Fibroblast of the aortic adventitia (primary cell): ENCODE measurements at places on chromosomes 4 and X.
A peak's percentile ranks its signal among the peaks of the same experiment; 100 is the strongest.

DNA sequence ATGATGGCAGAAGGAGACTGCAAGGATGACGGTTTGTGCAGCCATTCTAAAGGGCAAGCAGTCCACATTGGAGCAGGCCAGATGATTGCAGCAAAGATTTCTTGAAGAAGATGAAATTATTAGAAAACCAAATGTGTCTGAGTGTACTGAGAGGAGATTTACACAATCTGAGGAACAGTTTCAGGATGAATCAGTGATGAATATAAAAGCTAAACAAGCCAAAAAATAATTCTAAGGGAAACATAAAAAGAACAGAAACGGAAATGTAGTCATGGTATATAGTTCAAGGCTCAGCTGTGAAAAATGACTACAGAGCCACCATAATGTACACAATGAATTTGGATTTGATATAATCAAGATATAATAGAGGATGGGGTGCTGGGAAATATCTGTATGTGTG lies 168.5 kb downstream of the PDGFC start:
- peak; percentile 48 for DNase-seq

DNA sequence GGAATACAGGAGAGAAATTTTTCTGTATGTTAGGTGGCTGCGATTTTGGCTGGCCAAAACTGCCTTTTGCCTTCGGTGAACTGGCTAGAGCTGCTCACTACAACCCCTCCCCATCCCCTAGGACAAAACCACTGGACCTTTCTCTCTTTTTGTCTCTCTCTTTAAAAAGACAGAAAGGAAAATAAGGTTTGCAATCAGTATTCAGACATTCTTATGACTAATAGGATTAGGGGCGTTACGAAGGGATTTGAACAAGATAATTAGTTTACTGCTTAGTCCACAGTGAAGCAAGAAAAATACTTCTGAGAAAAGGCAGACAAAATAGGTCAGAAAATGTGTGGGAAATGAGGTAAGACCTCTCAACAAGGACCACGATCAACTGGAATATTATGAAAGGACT lies 180.4 kb downstream of the SLIT2 start:
- DNase-seq, result peak; percentile 59

DNA sequence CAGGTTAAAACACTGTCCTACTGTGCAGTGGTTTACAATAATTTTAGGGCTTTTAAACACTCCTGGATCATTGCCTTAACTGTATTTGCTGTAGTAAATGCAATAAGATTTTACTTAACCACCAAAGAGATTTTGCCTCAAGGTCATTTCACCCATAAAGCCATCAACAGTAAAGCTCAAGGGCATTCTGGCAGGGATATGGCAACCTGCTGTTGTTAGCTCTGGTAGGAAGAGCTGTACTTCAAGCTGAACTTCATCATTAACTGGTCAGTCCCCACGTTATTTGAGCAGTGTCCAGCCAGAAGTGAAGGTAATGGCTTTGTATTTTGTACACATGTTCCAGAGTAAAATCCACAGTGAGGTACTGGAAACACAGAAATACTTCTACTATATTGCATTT lies 26.9 kb upstream of the MAOA start:
- DNase-seq, result no peak

DNA sequence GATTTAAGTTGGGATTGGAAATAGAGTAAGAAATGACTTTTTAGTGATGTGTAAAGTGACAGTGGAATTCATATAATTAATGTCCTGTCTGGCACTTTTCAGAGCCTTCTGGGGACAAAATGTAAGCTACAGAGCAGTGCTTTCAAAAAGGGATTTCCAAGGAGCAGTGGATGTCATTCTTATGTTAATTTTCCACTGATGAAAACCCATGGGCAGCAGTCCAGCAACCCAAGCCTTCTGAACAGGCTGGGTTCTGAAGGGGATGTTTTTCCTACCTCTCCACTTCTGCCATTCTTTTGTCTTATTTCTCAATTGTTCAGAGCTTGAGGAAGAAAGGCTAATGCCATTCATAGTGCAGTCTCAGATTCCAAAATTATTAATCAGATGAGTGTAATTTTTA lies 717.6 kb upstream of the HS3ST1 start:
- no peak for DNase-seq

DNA sequence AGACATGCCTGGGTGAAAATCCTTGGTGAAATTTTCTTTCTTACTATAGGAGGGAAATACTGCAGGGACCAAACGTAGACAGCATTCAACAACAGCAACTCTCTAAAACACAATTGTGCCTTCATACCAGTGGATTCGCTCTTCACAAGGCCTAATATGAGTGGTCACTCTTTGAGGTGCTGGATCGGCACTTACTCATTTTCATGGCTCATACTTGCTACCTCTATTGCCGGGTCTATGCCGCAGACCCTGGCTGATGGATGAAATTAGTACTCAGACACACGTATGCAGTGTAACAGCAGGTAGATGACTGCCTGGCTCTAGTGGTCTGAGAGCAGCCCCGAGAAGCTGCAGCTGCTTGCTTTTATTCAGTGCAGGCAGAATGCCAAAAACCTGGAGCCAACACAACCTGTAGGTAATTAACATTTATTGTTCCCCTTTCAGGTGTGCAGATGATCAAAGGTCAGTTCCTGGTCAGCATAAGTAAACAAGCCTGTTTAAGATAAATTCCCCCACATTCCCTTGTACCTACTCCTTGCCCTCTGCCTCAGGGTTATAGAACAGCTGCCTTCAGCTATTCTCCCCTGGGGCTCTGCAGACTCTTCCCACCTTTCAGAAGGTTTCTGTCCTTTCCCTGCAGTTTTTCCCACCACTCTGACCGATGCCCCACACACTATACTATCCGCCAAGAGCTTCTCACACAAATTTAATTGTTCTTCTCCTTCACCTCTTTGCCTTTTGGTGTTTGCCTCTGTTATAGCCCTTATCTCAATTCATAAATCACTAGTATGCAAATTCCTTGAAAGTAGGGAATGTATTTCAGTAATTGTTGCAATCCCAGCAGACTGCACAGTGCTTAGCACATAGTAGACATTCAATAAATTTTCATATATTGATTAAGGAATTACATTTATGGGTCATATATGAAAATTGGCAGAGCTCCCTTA lies 210.0 kb downstream of the SPANXN3 start:
- no peak for DNase-seq

DNA sequence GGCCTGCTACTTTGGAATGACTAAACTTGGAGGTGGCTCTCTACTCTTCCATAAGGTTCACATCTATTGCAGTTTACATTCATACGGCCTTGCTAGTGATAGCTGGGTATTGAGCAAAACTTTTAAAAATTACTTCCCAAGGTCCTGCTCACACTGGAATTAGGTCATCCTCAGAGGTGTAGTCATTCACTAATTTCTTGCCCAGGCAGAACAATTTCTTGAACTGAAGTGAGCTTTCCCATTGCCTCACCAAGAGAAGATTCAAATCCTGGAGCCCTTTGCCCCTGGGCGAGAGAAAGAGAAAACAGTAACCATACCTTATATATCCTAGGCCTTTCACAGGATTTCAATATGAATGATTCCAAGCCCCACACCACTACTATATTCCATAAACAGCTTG lies 109.2 kb downstream of the GUCY2F start:
- DNase-seq, result no peak

DNA sequence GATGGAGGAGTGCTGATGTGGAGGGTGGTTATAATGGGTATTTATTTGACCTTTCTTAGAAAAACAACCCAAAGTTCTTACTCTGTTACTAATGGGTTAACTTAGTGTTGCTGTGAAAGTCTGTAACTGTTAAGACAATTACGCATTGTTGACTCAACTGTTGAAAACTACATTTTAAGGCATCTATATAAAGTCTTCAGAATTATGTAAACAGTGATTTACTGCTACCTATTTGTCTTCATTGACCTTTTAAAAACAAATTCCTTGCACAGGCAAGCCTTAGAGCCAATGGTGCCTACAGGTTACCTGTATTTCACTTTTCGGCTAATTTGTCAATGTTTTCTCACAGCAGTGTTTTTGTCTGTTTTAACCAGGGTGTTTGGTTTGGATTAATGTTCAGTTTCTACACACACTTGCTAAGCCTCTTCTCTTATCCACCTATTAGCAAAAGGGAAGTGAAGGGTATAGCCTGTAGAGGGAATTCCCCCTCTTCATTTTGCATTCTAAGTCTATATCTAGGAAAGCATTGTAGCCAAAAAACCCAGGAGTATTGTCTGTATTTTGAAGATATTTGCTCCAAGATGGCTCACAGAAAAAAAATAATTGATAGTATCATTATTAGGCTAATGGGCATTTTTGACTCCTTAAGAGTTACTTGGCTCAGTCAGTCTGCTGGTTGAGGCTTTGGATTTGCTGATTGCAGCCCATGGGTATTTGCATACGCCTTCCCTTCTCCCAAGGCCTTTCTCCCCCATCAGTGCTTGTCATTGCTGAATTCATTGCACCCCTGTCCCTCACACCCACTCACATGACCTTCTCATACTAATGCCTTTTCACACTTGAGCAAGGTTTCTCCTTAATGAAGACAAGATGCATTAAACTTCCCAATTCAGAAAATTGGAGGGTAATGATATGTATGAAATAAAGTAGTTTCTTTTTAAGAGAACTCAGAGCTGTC lies 30.5 kb downstream of the AFF1 start:
- no peak for DNase-seq

- no peak for DNase-seq
Observed at GRCh38 chr4:15495621-15496020, 25.9 kb downstream of the CC2D2A start.

GRCh38 chrX:56826020-56826419 lies 97.0 kb downstream of the NBDY start:
- no peak for DNase-seq

- no peak for DNase-seq
Observed at GRCh38 chr4:74045772-74046171, 7.3 kb upstream of the CXCL3 start.

GRCh38 chr4:81807386-81807785 lies 335.7 kb upstream of the RASGEF1B start:
- DNase-seq, result no peak

GRCh38 chr4:76407440-76408119 lies 13.4 kb downstream of the CCDC158 start:
- DNase-seq, result no peak

DNA sequence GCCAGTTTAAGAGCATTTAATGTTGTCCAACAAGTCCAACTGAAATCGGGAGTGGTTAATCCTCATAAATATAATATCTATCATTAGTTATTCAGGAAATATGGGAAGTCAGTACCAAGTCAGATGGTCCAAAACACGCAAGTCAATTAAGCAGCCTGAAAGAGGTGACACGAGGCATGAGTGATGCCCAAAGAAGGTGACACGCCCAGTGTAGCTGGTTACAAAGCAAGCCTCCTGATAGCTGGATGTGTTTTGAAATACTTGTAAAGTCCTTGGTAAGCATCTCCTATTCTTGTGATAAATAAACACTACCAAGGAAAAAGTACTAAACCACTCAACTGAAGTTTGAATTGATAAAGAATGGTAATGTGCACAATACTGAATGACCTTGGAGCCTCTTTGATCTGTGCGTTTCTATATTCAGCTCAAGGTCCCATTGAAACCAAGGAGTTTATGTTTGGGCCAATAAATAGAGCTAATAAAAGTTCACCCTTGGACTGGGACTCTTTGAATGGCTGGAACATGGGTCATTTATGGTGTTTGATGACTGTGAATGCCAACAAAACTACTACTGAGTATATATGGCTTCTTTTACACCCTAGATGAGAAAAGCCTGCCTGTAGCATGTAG lies 93.2 kb upstream of the KLF3 start:
- no peak for DNase-seq

- no peak for DNase-seq
Observed at GRCh38 chrX:118702741-118703140, 24.7 kb upstream of the IL13RA1 start.

- peak; percentile 50 for DNase-seq
Observed at GRCh38 chr4:74105656-74106280, 6.8 kb upstream of the CXCL2 start.

DNA sequence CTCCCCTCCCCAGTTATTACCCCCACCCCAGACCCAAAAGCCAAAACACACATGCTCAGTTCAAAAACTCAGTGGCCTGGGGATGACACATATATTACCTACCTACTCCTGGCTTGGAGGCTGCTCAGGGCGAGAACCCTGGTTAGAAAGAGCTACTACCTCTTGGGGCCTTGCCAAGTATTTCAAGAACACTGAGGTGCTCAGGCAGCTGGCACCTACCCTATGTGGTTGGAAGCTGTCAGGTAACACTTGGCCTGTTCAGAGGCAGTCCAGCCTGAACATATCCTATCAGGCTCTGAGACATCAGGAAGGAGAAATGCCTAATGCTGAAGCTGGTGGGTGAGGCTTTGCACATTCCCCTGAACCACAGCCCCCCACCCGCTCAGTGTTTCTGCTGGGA lies 4.9 kb downstream of the BCAP31 start:
- DNase-seq, result no peak

DNA sequence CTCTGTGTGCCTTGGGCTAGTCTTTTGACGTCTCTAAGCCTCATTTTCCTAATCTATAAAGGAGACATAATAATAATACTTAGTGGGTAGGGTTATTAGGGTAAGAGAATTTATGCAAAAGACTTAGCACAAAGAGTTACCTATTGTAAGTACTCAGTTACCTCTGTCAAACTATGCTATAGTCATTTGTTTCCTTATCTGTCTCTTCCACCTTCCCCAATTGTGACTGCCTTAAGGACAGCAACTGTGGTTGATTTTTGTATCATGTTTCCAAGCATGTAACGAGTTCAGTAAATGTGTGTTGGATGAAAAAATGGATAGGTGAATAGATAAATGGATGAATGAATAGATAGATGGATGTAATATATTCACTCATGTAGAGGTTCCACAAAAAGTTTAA lies 48.1 kb downstream of the WDR19 start:
- no peak for DNase-seq

DNA sequence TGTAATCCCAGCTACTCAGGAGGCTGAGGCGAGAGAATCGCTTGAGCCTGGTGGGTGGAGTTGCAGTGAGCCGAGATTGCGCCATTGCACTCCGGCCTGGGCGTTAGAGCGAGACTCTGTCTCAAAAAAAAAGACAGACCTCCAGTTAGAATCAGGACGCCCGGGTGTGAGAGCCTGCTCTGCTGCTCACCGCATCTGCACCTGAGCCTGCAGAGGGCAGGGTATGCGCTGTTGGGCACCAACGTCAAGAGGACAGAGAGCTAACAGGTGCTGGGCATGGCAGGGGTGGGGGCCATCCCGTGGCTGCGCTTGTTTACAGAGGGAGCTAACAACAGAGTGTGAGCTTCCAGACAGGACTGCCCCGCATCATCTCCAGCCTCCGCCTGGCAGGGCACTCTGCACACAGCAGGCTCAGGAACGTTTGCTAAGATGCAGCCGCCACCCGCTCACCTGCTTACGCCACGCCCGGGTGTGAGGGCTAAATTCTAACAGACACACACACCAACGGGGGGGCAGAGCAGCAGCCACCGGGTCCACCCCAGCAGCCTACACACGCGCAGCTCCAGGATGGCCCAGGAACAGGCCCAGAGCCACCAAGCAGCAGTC lies 50.0 kb upstream of the CPLX1 start:
- DNase-seq, result no peak
